ENCODE measurements at places on chromosomes 5 and 9.

DNA sequence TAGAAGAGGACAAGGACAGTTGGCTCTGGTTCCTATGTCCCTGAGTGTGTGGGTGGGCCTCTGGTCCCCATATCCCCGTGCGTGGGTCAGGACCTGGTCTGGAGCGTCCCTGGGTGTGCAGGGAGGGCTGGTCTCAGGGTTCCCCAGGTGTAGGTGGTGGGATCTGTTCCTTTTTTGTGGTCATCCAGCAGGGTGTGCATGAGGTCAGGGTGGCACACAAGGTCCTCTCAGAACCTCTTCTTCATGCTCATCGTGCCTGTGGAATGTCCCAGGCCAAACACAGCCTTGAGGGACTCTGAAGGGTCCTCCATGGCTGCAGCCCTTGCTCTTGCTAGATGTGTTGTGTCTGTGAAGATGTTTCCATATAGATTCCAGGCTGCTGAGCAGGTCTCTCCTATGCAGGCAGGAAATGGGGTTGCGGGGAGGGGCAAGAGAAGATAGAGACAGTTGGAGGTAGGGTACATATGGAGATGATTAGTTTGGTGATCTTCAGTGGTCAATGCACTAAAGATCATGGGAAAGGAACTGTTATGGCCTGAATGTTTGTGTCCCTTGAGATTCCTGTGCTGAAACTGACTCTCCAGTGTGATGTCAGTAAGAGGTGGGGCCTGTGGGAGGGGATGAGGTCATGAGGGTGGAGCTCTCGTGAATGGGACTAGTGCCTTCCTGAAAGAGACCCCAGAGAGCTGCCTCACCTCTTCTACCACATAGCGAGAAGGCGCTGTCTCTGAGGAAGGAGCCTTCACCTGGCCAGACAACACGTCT lies 53.1 kb downstream of the NXNL2 start:
- no peak for DNase-seq

- no peak for DNase-seq
These were observed 131.7 kb downstream of the DAB2IP start for GRCh38 chr9:121783111-121783510.

DNA sequence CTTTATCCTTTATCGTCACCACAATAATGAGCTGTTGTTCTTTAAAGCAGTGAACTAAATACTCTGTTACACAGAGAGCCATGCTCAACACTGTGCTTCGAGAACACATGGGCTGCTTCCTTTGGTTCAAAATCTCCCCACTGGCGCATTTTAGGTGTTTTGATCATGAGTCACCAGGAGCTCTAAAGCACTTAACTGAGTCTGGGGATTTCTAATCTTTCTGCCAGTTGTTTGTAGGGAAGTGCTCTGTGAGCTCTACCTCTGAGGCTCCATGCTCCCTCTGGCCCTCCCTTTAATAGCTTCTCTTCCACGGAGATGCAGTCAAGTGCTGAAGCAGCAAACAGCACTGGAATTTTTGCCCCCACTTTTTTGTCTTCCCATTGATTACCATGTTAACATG lies 17.0 kb downstream of the ERAP2 start:
- no peak for DNase-seq

DNA sequence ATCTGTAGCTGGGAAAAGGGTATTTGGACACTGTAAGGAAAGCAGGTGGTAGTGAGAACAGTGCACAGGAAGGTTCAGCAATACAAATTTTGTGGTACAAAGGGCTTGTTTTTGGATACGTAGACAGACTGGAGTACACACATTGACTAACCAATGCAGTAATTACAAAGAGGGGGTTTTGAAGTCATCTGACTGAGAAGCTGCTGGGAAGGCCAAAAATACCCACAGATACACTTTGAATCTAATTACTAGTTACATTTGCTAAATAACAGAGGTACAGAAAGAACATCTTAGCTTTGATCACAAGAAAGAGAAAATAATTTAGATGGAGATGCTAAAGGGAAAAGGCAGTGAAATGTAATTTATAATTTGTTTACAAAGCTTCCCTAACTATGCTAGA lies 45.9 kb downstream of the PKD2L2 start:
- no peak for DNase-seq
